Left kidney (tissue), 8 donors: ENCODE measurements at places on chromosomes 1 and 21. TPM values are rescaled to one million over a fixed set of nuclear protein-coding genes. Genes with fewer than 3 reads are reported as not detected.

Gene EPHB2
- polyA plus RNA-seq: 11.5 TPM

Gene FAM78B
- 1.5 TPM for polyA plus RNA-seq

Gene CFHR5
- polyA plus RNA-seq: not detected

Gene LHX8
- not detected for polyA plus RNA-seq

Gene FCAMR
- 7.7 TPM for polyA plus RNA-seq

- no peak for DNase-seq
Measured at GRCh38 chr1:6984986-6985385, 199.7 kb downstream of the CAMTA1 start.

DNA sequence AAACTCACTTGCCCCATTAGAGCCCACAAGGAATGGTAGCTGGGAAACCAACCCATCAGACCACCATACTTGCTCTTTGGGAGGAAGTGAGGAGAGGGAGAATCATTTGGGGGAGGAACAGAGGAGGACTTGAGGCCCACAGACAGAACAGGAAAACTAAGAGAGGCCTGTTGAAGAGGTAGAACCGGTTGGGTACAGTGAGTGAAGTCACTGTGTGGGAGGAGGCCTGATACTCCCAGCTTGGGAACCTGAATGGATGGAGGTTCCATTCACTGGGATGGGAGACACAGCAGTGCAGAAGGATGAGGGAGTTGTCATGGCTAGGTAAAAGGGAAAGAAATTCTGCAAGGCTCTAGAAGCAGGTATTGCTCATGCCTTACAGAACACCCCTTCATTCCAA is 63.4 kb upstream of the PSEN2 start:
- no peak for DNase-seq

DNA sequence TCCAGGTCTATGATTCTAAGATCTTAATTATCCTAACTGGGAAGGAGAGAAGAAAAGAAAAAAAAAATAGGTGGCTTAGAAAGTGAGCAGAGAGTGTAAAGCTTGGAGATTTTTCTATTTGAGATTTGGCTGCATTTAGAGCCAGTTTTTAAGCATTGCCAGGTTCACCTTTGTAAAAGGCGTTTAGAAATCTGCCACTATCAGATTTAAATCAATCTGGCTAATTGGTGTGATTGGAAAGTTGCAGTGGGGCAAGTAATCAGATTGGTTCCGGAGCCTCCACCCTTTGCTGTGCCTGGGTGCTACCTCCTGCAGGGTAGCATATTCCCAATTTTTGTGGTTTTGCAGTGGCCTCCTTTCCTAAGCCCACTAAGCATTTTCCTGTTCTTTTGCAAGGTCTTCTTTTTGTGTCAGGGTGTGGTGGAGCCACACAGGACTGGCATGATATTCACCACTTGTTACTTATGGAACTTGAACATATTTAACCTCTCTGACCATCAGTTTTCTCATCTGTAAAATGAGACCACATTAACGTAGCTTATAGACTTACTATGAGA is 48.5 kb upstream of the PPP2R5A start:
- no peak for DNase-seq

DNA sequence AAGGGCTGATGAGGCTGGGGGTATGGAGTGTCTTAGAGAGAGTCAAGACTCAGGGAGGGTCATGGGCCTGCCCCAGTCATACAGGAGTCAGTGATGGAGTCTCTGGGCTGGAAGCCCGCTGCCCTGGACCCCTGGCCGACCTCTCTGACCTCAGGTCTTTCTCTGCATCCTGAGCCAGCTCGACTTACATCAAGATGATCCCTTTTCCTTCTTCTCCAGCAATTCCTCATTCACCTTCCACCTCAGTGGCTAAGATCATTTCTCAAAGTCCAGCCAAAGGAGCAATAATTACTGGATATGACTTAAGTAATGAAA is 308.6 kb downstream of the MATN1 start:
- no peak for DNase-seq

DNA sequence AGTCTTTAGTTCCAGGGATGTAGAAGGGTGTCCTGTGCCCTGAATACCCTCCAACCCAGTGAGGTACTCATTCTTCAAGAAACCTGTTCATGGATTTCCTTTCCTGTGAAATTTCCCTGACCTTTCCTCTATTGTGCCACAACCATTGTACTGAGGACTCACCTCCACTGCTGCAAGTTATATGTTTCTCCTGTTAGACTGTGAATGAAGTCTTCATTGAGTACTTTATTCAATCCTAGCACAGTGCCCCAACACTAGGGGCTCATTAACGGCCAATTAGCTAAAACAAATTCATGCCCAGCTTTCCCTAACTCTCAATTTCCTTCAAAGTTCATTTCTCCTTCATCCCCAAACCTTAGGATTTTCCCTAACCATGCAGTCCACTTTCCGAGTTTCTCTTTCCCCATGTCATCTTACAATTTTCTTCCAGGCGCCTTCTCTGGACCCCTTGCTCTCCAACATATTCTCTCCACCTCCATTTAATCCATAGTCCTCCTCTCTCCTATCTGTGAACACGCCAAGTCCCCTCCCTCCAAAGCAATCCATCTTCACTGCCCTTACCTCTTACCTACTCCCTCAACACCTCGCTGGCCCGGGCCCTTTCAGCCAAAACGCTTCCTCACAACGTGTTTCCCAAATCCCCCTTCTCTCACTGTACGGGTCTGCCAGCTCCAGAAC is 1.3 kb downstream of the TRIM33 start:
- peak; percentile 21 for DNase-seq

- no peak for DNase-seq
Measured at GRCh38 chr1:115644109-115644508, 2.3 kb downstream of the VANGL1 start.

DNA sequence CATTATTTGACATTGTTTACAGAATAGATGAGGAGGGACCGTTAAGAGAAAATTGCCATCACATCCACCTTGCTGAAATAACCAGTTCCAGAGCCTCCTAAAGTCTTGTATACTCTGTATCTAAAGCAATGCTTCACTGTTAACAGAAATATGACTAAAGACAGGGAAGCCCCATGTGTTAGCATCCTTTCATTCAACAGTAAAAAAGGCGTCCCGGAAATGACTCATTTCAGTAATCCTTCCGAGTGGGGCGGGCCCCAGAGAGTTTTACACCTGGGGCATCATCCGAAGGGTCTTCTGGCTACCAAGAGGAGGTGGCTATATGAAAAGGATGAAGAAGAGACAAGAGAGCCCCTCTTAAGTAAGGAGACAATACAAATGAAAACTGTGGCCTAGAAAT is 227.2 kb downstream of the SLC45A1 start:
- DNase-seq: no peak

- DNase-seq: no peak
Measured at GRCh38 chr21:45410865-45411809, 6.2 kb downstream of the COL18A1 start.

- no peak for DNase-seq
Measured at GRCh38 chr1:30726236-30726635, 2.9 kb upstream of the MATN1 start.

GRCh38 chr1:194774535-194774934 is 1588.1 kb upstream of the B3GALT2 start:
- no peak for DNase-seq

- no peak for DNase-seq
Measured at GRCh38 chr1:171965777-171966176, 124.5 kb downstream of the DNM3 start.

DNA sequence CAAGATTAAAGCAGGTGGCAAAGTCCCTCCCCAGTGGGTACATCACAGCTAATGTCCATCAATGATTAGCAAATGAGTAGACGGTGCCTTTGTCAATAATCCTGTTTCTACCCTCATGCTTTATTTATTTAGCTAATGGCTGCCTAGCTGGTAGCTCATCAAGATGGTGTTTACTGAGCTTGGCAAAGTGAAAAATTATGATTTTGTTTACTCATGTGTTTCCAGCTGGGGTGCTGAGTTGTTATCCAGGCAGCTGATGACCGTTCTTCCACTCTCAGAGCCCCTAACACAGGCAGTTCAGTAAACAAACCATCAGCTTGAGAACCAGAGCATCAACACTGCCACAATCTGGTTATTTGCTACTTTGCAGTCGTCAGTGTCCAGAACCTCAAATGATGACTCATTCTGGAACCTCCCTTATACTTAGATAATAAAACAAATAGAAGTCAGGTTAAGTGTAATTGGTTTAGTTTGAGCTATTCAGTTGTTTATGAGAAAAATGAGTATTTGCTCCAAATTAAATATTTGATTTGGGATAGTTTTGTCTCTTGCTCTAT is 163.9 kb downstream of the ST6GALNAC5 start:
- DNase-seq: no peak
